Upper lobe of right lung (tissue), 1 donor: ENCODE measurements at places on chromosomes 1 and 21. TPM values are rescaled to one million over a fixed set of nuclear protein-coding genes. Genes with fewer than 3 reads are reported as not detected.

- DNase-seq, result no peak
These were observed 25.3 kb downstream of the BRINP3 start for GRCh38 chr1:190452272-190452848.

GRCh38 chr1:216034506-216034905 is 388.7 kb downstream of the USH2A start:
- no peak for DNase-seq

GRCh38 chr1:81758181-81758580 is 42.6 kb upstream of the ADGRL2 start:
- DNase-seq, result no peak

DNA sequence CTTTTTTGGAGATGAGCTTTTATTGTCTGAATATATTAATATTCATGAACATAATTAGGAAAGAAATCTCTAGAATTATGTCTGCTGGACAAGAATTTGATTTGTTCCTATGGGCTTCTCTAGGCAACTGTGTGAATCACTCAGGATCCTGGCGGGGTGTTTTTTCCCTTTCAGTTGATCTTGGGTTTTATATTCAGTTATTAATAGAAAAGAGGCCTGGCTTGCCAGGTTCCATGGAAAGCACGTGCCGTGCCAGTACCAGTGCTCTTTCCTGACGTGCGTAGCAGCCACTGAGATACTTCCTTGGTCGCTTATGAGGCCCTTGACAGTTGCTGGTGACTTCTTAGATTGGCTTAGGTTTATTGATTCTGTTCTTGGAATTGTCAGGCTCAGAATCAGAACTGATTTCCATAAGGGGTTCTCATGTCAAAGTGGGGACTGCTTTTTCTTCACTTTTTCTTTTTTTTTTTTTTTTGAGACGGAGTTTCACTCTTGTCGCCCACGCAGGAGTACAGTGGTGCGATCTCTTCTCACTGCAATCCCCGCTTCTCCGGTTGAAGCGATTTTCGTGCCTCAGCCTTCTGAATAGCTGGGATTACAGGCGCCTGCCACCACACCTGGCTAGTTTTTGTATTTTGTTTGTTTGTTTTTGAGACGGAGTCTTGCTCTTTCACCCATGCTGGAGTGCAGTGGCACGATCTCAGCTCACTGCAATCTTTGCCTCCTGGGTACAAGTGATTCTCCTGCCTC is 48.7 kb upstream of the KIF1B start:
- DNase-seq, result no peak

GRCh38 chr1:243923292-243924171 is 73.5 kb upstream of the AKT3 start:
- DNase-seq, result no peak

DNA sequence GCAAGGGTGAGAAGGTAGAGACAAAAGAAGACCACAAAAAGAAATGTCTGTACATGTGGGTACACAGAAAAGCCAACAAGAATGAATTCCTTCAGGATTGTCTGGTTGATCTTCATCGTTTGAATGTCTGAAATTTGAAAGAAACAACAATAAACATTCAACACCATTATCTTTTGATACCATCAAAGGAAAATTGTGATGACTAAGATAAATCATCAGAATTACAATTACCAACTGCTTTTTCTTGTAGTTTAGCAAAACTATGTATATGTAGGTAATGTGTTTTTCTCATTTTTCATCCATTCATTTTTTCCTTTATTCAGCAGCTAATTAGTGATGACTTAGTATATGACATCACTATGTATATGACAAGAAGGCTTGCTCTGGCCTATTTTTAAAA is at the start of gene OR10X1:
TSS of gene OR10X1 (minus strand) at position 167 of the 400 bp plus-strand sequence. CDS start at position 167, 0 bp downstream.
- no peak for DNase-seq

DNA sequence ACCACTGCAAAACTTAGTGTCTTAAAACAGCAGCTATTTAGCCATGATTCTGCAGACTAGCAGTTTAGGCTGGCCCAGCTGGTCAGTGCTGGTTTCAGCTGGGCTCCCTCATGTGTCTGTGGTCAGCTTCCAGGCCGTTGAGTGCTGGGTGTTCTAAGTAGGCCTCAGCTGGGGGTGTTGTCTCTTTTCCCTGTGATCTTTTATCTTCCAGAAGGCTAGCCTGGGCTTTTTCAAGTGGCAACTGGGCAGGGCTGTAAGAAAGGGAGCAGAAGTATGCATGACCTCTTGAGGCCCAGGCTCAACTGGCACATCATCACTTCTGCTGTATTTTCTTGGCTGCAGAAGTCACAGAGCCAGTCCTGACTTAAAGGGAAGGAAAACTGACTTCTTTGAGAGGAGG is 136.1 kb downstream of the KIF26B start:
- no peak for DNase-seq

DNA sequence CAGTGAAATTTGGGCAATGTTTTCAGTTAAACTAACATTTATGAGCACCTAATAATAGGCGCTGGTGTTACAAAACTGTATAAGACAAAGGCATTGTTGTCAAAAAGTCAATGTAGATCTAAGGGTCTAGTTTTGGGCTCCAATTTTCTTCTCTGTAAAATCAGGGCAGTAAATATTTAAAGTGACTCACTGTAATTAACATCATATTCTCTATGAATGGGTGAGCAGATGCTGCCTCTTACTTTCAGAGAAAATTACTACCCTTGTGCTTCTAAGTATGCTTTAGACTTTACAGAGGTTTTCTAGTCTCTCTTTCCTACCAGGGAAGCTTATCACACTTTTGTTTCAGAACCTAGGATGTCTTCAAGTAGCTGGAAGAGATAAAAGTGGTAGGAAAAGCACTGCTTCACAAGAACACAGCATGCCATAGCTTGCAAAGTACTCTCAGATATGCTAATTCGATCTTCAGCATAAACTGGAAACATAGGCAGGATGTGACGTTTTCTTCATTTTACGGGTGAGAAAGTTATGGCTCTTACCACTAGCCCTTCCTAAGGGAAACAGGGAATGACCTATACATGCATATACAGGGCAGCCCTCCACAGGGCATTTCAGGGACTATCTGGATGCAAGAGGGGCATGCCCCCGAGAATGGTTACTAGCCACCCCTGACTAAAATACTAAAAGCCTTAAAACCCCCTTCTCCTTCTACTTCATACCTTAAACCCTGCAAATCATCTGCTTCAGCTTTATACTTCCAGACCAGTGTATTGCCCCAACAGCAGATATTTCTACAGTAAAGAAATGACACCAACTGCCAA is 2.6 kb downstream of the C1orf116 start:
- no peak for DNase-seq

GRCh38 chr1:10432910-10433700 is 2.9 kb downstream of the CENPS start:
- DNase-seq, result no peak

DNA sequence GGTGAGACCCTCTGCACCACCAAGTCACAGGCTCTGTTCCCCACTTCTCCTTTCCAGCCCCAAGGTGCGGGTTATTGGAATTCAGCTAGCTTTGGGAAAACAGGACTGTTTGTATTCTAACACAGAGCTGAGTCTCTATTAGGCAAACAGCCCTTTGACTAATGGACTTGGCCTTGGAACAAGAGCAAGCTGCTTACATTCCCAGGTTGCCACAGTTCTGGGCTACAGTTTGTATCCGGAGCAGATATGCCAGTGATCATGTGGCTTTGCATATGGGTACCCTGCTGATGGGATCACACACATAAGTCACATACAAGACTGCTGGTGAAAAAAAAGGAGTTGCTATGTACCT is 110.5 kb upstream of the COA6 start:
- DNase-seq, result no peak

Gene BSND
- total RNA-seq, result not detected

Gene MAPKAPK2
- 92.3 TPM for total RNA-seq

Gene KCNN3
- total RNA-seq, result 7.6 TPM

Gene MTMR11
- 17.1 TPM for total RNA-seq

Gene ZNF436
- total RNA-seq, result 10.9 TPM

Gene PWP2
- 9.9 TPM for total RNA-seq

Gene OR2L2
- total RNA-seq, result 0.14 TPM
